H7 (cell line): ENCODE measurements at places on chromosomes 5 and 9. TPM values are rescaled to one million over a fixed set of nuclear protein-coding genes. Genes with fewer than 3 reads are reported as not detected.
A peak's percentile ranks its signal among the peaks of the same experiment; 100 is the strongest.

DNA sequence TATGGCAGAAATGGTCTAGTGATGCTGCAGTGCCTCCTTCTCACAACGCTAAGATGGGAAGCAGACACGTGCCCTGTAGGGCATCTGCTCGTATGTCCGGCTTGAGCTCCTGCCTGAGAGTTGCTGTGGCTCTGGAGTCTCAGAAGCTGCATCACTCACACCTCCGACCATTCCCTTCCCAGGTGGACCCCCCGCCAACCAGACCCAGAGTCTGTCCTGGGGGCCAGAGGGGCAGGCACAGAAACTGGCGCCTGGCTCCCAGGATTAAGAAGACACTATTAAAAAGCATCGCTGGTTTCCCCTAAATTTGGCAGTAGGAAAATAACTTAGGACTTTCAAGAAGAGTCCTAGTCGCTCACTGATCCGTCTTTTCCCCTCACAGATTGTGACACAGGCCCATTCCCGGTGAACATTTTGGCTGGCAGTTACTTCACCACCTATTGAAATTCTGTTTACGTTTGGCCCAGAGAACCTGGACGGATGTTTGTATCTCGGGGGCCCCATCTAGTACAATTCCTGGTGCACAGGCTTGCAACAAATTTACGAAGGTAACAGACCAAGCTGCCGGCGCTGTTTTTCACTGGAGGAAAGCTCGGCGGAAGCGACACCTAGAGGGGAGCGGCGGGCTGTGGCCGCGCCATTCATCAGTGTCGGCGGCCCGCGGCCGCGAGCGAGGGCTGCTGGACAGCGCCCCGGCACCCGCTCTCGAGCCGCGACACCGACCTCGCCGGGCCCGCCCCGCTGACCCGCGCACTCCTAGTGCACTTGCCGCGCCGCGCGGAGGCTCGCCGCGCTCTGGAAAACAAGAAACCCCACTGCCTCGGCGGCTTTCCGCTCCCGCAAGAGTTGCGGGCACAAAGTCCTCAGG is 1.6 kb downstream of the FSTL4 start:
- DNase-seq, result peak; percentile 92

OR1Q1 gene
- total RNA-seq, result not detected in 2 replicates

GRCh38 chr9:109068764-109069163 is 51.0 kb downstream of the TMEM245 start:
- no peak for DNase-seq

DNA sequence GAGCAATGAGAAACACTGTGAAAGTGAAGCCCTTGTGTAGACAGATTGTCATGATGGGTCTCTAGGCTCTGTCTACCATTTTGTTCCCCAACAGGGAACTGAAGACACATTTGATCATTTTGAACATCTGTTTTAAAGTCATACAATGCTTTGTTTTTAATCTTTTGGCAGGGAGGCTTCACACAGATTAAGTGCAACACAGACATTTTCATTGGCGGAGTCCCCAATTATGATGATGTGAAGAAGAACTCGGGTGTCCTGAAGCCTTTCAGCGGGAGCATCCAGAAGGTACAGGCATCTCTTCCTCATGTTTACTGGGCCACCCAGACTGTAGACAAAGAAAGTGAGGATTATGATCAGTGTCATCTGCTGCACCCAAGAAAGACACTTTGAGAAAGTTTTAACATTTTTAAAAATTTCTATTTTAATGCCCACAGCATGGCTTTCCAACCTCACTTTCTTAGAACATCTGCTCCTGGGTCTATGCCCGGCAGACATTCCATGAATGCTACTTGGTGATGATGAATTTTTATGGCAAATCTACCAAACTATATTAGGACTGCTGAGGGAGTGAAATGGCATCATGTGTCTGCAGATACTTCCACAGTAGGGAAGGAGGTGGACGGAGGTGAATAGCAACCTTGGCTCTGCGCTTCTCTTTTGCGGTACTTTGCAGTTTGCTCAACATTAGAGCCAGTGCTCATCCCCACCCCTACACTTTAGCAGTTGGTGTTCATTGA is 121.3 kb downstream of the LIFR start:
- DNase-seq, result no peak

DNA sequence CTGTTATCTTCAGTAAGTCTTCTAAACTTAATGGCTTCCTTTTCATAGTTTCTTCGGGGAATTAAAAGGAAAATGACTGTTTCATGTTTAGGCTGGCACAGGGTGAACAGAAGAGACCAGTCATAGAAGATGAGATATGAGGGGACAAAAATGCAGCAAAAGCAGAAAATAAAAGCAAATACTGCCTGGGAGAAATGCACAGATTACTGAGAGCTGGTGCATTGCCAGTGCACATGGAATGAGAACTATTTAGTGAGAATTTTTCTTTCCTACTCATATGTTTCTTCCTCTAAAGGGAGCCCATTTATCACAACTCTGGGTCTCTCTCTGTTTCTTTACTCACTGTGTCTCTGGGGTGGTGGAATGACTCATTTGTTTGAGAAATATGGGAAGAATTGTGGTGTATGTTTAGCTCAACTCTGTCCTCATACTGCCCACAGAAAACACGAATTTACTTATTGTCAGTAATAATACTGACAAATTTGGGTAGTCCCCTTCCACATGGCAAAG is 25.9 kb upstream of the ANKRD55 start:
- DNase-seq, result no peak

- DNase-seq, result no peak
Measured at GRCh38 chr5:159971038-159971437, 37.9 kb upstream of the TTC1 start.

SLC4A9 gene
- 0.33 TPM in 1 of 2 replicates, not detected in the other for total RNA-seq

DNA sequence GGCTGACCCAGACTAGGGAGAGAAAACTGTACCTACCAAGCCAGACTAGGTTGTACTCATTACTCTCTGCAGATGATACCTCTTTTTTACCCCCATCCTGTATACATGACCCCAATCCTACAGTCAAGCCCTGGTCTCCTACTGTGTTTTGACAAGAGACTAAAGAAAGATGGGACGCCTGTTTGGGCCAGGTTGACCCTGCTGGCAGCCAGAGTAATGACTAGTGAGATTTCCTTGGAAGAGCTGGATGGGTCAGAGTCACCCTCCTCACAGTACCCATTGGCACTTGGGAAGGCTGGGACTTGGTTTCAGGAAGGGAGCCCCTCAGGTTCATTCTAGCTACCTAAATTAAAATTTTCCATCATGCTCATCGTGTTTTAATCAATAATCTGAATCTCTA is 89.7 kb upstream of the NR4A3 start:
- no peak for DNase-seq

SPARC gene
- 419 and 483 TPM in 2 replicates for total RNA-seq

GRCh38 chr9:81462801-81463200 is 226.5 kb downstream of the TLE1 start:
- no peak for DNase-seq

GRCh38 chr9:114936581-114936980 is 6.2 kb upstream of the TNFSF8 start:
- DNase-seq, result no peak

- DNase-seq, result no peak
Measured at GRCh38 chr9:69985971-69986370, 57.7 kb upstream of the MAMDC2 start.

- DNase-seq, result peak; percentile 35
Measured at GRCh38 chr5:126339215-126339805, 83.9 kb upstream of the GRAMD2B start.

DNA sequence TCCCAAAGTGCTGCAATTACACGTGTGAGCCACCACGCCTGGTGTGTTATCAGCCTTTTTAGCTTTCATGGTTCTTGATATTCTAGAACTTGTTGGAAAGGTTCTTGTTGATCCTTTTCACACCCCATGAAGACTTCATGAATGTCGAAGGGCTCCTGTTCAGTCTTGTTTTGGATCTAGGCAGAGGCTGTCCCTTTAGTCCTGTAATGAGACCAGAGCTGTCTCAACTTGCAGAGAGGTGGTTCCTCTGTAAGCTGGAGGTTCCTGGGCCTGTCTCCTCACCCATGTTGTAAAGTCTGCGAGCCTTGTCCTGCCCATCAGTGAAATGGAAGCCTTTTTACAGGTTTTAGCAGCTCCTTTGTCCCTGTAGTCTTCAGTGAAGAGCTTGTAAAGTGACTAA is 38.2 kb downstream of the PRRC2B start:
- DNase-seq, result no peak

- no peak for DNase-seq
Measured at GRCh38 chr9:114883709-114884108, 46.7 kb downstream of the TNFSF8 start.

DOLPP1 gene
- total RNA-seq, result 41.3 and 42.5 TPM in 2 replicates

- DNase-seq, result no peak
Measured at GRCh38 chr9:84711936-84712335, 42.4 kb downstream of the NTRK2 start.

GRCh38 chr9:133702798-133703590 is 35.2 kb downstream of the SARDH start:
- peak; percentile 81 for DNase-seq

GRCh38 chr5:181281077-181281983 is 20.4 kb upstream of the TRIM52 start:
- peak; percentile 92 for DNase-seq

DNA sequence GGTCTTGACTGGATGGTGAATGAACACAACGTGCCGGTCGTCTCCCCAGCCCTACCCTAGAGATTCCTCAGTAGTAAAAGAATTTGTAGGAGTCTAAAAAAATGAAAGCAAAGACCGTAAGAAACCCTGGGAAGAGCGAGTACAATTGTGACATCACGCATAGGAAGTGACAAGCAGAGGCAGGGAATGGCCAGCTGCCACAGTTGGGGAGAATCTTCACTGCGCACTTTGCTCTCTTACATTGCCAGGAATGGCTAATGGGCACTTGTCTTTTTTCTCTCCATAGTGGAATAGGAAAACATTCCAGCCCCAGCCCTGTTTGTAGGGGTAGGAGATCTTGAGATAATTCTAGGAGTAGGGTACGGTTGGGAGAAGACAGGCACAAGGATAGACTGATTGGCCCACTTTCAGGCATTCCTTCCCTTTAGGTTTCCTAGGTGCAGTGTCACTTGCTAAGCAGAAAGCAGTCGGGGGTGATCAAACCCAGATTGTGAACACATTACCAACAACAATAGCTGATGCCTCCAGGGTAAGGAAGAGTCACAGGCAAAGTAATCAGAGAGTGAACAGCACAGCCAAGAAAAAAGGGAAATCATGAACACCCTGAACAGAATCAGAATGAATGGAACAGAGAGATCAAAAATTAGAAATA is 302.7 kb downstream of the MAN2A1 start:
- DNase-seq, result no peak

LCN10 gene
- total RNA-seq, result 0.76 and 1.4 TPM in 2 replicates

DNA sequence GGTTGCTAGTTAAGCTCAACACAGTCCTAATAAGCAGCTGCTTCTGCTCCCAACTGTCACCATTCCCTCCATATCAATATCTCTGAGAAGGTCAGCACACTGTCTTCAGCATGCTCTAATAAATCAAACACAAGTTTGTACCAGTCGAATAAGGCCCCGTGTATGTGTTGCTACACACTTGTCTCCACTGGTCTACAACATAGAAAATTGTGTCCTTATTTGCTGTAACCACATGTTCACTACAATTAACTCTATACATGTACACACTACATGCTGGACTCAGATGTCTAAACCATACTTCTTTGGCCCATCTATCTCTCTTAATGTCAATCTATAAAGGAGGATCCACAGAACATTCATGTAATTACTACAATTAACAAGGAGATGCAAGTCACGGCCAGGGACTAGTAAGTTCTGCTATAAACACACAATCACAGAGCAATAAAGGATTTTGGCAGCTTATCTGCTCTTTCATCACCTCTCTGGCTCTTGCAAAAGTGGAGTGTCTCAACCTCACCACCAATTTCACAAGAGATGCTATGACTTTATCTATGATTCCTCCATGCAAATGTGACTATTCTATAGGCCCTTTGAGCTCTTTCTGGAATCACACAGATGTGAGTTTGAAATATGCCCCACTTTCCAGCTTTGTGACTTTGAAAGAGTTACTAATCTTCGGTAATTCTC is 143.9 kb downstream of the SEMA5A start:
- DNase-seq, result no peak

PCDHB8 gene
- total RNA-seq, result not detected in 2 replicates

GRCh38 chr5:125526966-125527365 is 780.5 kb upstream of the ZNF608 start:
- DNase-seq, result no peak

DNA sequence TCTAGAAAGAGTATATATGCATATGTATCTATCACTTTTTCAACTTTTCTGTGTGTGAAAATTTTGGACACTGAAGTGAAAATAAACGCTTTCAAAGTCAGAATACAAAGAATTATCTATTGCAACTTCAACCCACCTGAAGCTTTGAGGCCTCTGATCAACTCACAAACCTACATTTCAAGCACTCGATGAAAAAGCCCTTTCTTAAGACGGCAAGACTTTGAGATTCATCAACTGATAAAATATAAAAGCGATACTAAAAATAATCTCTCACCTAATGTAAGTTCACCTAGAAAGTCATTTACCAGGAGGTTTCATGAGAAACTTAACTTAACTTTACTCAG is 1.2 kb downstream of the GOLPH3 start:
- no peak for DNase-seq

- no peak for DNase-seq
Measured at GRCh38 chr5:64557911-64558310, 52.1 kb downstream of the RGS7BP start.

BTNL3 gene
- not detected in 2 replicates for total RNA-seq

CDH9 gene
- 0.18 and 0.90 TPM in 2 replicates for total RNA-seq

DNA sequence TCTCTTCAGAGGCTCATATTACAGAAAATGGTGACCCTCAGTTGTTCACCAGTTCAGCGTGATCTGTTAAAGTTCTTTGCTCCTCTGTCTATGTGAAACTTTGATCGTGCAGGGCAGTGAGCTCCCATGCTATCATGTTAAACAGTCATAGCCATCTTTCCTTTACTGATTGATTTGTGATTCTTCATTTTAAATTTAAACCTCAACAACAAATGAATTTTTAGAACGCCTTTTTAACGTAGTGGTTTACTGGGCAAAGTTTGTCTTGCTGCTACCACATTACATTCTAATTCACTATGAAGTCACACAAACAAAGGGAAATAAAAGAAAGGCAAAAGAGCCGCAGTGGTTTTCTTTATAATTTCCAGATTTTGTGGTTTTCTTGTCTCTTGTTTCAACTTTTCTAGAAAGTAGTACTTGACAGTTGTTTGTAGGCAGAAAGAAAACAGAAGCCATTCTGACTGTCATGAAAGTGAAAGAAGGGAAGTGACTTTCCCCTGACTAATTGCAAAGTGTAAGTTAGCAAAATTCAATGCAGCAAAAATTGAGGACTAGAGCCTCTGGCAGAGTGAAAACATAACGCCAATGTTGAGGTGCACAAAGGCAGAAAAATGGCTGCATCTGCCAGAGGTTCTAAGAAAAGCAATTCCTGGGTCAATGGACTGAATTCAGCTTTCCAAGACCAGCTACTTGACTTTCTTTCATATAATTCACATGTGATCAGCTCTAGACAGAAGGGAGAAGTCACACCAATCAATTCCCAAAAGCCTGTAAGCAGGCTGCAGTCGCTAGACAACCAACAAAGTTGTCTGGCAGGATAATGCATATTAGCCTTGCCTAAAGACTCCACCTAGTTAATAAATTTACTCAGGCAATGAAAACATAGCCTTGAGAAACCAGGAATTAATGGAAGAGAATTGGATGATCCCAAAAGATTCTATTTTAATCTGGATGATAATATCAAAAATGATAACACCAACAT is 7.1 kb upstream of the IFNA6 start:
- DNase-seq, result no peak

TPRN gene
- 19.3 and 23.3 TPM in 2 replicates for total RNA-seq
